ENCODE measurements at places on chromosomes 2 and 18.
A peak's percentile ranks its signal among the peaks of the same experiment; 100 is the strongest.

GRCh38 chr2:208254118-208254870 is 577 bp downstream of the IDH1 start:
- peak; percentile 71 for DNase-seq

GRCh38 chr2:218754201-218754600 is 27.7 kb upstream of the CYP27A1 start:
- DNase-seq = no peak

- DNase-seq = peak; percentile 17
Observed at GRCh38 chr2:105129722-105130232, 91.9 kb downstream of the MRPS9 start.

GRCh38 chr18:31658670-31659575 is 25.5 kb downstream of the B4GALT6 start:
- DNase-seq = peak; percentile 29

DNA sequence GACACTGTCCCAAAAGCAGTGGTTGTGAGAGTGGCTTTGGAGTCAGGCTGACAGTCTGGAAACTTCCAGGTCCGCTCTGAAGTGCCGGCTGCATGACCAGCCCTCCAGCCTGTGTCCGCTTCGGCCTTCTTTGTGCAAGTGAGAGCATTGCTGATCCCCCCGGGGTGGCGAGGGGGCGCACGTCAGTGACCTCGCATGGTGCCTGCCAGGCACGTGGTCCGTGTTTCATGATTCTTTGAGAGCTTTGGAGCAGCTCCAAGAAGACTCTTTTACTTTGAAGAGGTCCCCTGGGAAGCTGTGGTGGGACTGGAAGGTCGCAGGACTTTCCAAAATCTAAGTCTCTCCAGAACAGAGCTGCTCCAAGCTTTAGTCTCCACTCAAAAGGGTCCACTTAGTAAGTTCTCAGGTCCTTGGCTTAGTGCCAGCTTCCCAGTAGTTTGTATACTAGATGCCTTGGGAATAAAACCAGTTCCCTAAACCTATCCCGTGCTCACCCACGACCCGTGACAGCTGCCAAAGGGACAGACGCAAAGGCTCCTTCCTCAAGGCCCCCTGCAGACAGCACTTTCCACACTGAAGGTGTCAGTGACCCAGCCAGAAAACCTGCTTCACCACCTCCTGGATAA is 68.8 kb downstream of the ADI1 start:
- DNase-seq = no peak

Data from GM18507 (cell line).